Liver (tissue), 10 donors: ENCODE measurements at places on chromosomes 7 and 10. TPM values are rescaled to one million over a fixed set of nuclear protein-coding genes. Genes with fewer than 3 reads are reported as not detected.

The TMEM229A gene
- not detected for polyA plus RNA-seq

The GALNT11 gene
- polyA plus RNA-seq, result 13.1 TPM

The MMP21 gene
- not detected for polyA plus RNA-seq

The CDNF gene
- 2.7 TPM for polyA plus RNA-seq

The TAS2R5 gene
- 0.05 TPM for polyA plus RNA-seq

The OPN1SW gene
- polyA plus RNA-seq, result not detected

The STRIP2 gene
- 0.18 TPM for polyA plus RNA-seq

The TACR2 gene
- 0.12 TPM for polyA plus RNA-seq

The PRSS37 gene
- polyA plus RNA-seq, result 0.08 TPM

The NUTM2B gene
- polyA plus RNA-seq, result not detected

The FOXI2 gene
- not detected for polyA plus RNA-seq

The LRRC4 gene
- polyA plus RNA-seq, result 1.6 TPM

The OR2F1 gene
- not detected for polyA plus RNA-seq

The DENND2A gene
- polyA plus RNA-seq, result 1.2 TPM

The TIAL1 gene
- polyA plus RNA-seq, result 19.7 TPM

The ABCB1 gene
- 21.4 TPM for polyA plus RNA-seq

The MICU1 gene
- polyA plus RNA-seq, result 36.1 TPM

The C7orf57 gene
- polyA plus RNA-seq, result not detected

The HOXA1 gene
- 0.25 TPM for polyA plus RNA-seq

The CCAR1 gene
- 10.5 TPM for polyA plus RNA-seq

The GPR146 gene
- 15.5 TPM for polyA plus RNA-seq

The ABCA13 gene
- polyA plus RNA-seq, result 0.32 TPM

The GBX1 gene
- not detected for polyA plus RNA-seq

The ST8SIA6 gene
- 0.54 TPM for polyA plus RNA-seq

The KIAA1549 gene
- 0.13 TPM for polyA plus RNA-seq

The THNSL1 gene
- 7.5 TPM for polyA plus RNA-seq

The VWDE gene
- polyA plus RNA-seq, result 0.14 TPM

The NUTM2D gene
- polyA plus RNA-seq, result 0.21 TPM

The TMEM270 gene
- polyA plus RNA-seq, result 0.09 TPM

The YAE1 gene
- polyA plus RNA-seq, result 6.7 TPM

The ATRNL1 gene
- polyA plus RNA-seq, result 0.40 TPM

The ADIRF gene
- 54.5 TPM for polyA plus RNA-seq

The PLXDC2 gene
- polyA plus RNA-seq, result 1.4 TPM

The GDF2 gene
- polyA plus RNA-seq, result 20.5 TPM

The CCNY gene
- polyA plus RNA-seq, result 17.6 TPM

The NYAP1 gene
- 0.29 TPM for polyA plus RNA-seq

The ANXA8L1 gene
- polyA plus RNA-seq, result 0.63 TPM

The MYO1G gene
- 0.56 TPM for polyA plus RNA-seq

The LRRN3 gene
- 0.39 TPM for polyA plus RNA-seq

The SPDYE2B gene
- polyA plus RNA-seq, result not detected

The NXPH1 gene
- polyA plus RNA-seq, result not detected

The ABCC2 gene
- 67.7 TPM for polyA plus RNA-seq

The ZNF804B gene
- not detected for polyA plus RNA-seq

The PRRT4 gene
- 0.13 TPM for polyA plus RNA-seq

The EPHB6 gene
- 1.9 TPM for polyA plus RNA-seq

The MSMB gene
- polyA plus RNA-seq, result not detected

The NKX1-2 gene
- polyA plus RNA-seq, result not detected

The CHAT gene
- not detected for polyA plus RNA-seq

The TMUB1 gene
- 51.7 TPM for polyA plus RNA-seq

The SUN3 gene
- polyA plus RNA-seq, result not detected

The RBM17 gene
- 44.8 TPM for polyA plus RNA-seq

The TMEM139 gene
- 7.0 TPM for polyA plus RNA-seq
